ENCODE measurements at places on chromosomes 13 and 19.

- DNase-seq: no peak
Measured at GRCh38 chr19:4279267-4279529, 132 bp downstream of the SHD start.

DNA sequence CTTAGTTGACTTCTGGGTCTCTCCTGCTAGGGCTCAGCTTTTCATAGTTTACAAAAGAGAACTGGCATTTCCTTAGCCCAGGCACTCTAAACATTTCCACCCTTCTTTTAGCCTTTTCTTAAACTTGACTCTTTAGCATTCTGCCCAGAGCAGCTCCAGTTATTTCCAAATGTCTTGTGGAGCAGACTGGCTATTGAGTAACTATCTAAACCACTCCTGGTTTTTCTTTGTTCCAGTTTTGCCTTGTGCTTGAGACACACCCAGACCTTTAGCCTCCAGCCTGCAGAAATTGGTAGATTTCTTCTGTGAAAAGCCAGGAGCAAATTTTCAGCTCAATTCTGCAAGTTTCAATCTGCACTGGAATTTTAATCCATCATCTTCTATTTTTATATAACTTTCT is 1813.1 kb downstream of the OLFM4 start:
- no peak for DNase-seq

- no peak for DNase-seq
Measured at GRCh38 chr13:113916330-113916815, 52.5 kb upstream of the GAS6 start.

DNA sequence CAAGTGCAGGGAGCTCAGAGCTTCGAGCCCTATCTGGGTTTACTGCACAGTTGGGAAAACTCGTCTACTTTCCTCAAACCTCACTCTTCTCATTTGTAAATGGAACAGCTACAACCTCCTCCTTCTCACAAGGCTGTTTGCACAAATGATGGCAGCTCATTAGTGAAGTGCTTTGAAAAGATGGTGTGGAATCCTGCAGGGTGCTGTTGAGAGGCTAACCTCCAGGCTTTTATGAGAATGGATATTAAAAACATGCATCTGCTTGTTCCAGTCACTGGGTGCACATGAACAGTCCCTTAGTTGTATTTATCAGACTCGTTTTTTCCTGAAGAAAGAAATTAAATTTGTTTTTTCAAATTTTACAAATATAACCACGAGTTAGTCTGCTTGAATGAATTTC is 36.6 kb downstream of the PCDH8 start:
- no peak for DNase-seq
